ENCODE measurements at places on chromosomes 1 and 21. TPM values are rescaled to one million over a fixed set of nuclear protein-coding genes. Genes with fewer than 3 reads are reported as not detected.

Gene ZBTB8B
- 3.3 TPM for total RNA-seq

Gene LCE1F
- total RNA-seq = not detected

Gene DIO1
- total RNA-seq = not detected

DNA sequence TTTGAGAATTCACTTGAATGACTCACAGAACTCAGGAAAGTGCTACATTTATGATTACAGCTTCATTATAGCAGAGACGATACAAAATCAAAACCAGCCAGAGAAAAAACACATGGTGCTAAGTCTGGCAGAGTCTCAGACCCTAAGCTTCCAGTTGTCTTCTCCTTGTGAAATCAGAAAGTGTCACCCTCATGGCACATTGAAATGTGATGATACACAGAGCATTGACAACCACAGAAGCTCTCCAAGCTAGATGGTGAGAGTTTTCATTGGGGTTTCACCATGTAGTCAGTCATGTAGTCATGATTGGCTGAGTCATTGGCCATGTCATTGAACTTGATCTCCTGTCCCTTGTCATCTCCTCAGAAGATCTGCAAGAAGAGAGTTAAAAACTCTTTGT is 526.6 kb downstream of the MRPL39 start:
- H3K4me3 ChIP-seq = no peak overlapping the region
- H3K27ac ChIP-seq = no peak overlapping the region
- H3K4me1 ChIP-seq = no peaks in the 10 kb centered on the region
- peaks cover 2% of the 10 kb centered on the region for H3K36me3 ChIP-seq

GRCh38 chr21:14522736-14523135 is 23.4 kb downstream of the SAMSN1 start:
- no peaks in the 10 kb centered on the region for H3K36me3 ChIP-seq
- no peak for DNase-seq
- no peaks in the 10 kb centered on the region for H3K27me3 ChIP-seq
- no peak overlapping the region for H3K27ac ChIP-seq
- H3K4me3 ChIP-seq = no peak overlapping the region

- no peaks in the 10 kb centered on the region for H3K36me3 ChIP-seq
- peaks cover 3% of the 10 kb centered on the region for H3K27me3 ChIP-seq
- H3K4me1 ChIP-seq = peaks cover 22% of the 10 kb centered on the region
- peak overlapping the region; percentile 46 for H3K27ac ChIP-seq
- no peak for DNase-seq
Observed at GRCh38 chr21:46151989-46152926, 3.1 kb downstream of the FTCD start.

DNA sequence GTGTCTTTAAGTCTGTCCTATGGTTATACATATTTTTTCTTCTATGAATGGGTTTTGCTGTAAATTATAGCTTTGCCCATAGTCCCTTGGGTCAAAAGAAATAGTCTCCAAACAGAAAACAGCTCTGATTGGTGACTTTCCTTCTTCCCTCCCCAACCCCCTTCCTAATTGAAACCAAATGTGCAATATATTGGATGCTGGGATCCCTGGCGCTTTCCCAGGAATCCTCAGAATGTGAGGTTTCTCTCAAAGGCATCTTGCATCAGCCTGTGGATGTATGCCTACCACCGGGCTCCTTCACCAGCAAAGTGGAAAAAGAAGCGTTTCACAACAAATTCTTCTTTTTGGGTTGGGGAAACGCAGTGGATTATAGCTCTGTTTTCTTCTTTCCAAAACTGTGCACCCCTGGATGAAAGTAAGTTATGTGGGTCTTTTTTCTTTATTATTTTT is at the start of gene DDR2:
Gene DDR2, plus strand, starts transcription at position 248 of the 450 bp plus-strand sequence. CDS start 86,600 bp downstream, outside the sequence.
- peak within 1 kb of the TSS; percentile 35 for H3K4me3 ChIP-seq
- H3K4me1 ChIP-seq = peaks cover 7% of the 10 kb centered on the region
- H3K36me3 ChIP-seq = no peaks in the 10 kb centered on the region
- H3K27me3 ChIP-seq = no peaks in the 10 kb centered on the region
- DNase-seq = no peak

DNA sequence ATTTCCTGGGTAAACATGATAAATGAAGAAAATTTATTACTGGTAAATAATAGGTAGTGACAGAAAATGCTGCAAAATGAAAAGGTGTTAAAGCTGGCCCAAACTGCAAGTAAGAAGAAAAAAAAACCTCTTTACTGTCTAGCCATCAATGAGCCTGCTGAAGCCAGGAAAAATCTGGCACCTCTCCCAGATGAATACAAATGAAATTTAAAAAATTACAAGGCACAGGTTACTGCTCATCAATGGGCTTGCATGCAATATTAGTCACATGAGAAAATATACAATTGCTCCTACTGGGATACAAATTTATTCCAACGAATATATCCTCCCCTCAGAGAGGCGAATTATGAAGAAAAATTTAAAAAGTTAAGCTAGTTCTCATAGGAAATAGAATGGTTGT is 1422.5 kb downstream of the KCNT2 start:
- no peaks in the 10 kb centered on the region for H3K36me3 ChIP-seq
- H3K4me3 ChIP-seq = no peak overlapping the region
- H3K27me3 ChIP-seq = no peaks in the 10 kb centered on the region
- H3K27ac ChIP-seq = no peak overlapping the region

DNA sequence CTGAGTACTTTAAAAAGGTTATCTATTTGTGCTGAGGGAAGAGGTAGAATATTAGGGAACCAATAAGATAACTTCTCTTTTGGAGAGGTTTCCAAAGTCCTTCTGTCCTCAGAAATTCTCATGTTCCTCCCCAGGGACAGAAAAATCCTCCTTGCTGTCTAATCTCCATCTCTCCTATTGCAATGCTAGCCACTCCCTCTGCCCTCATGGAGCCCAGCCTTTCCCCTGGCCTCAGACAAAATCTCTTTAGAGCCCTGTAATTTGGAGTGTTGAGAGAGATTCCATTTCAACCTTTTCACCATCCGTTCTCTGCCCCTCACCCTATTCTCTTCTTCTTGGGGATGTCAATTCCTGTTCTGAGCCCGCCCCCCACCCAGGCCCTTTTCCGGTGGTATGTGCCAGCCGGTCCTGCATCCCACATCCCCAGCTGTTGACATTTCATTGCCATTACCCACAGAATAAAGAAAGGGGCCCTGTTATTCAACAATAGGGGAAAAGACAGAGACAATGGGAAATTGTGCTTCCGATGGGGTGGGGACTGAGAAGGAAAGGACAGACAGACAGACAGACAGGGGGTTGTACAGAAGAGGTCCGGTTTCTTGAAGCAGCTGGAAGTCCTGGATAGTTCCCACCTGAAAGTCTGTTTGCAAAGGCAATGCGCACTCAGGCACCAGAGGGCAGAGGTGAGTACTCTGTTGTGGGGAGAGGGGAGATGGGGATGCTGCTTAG is at the start of gene HAPLN2:
Gene HAPLN2, plus strand, starts transcription at position 563 of the 729 bp plus-strand sequence. CDS start 4,076 bp downstream, outside the sequence.
- no peaks in the 10 kb centered on the region for H3K36me3 ChIP-seq
- DNase-seq = peak; percentile 48
- peaks cover 26% of the 10 kb centered on the region for H3K4me1 ChIP-seq
- H3K27me3 ChIP-seq = peaks cover 65% of the 10 kb centered on the region
- H3K4me3 ChIP-seq = no peak within 1 kb of the TSS

DNA sequence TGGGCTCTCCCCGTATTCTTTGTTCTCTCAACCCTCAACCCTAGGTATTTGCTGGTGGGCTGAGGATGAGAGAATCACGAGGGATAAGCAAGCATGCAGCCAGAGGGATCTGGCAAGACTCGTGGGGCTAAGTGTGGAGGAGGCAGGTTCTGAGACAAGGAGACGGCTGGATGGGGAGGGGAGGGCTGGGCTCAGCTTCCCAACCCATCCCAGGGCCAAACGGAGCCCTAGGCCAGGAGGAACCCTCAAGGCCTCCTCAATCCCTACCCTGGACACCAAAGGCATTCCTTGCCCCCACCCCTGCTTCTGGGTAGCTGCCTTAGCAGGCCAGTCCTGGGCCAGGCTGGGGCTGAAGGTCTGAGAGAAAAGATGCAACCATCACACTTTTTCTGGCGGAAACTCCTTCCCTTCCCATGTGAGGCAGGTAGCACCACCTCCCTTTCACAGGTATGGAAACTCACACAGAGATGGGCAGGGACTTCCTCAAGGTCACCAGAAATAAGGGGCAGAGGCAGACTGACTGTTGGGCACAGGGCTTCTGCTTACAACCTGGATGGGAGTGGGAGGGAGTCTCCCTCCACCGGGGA is 6.2 kb downstream of the MEF2D start:
- DNase-seq = no peak
- no peaks in the 10 kb centered on the region for H3K27me3 ChIP-seq
- H3K36me3 ChIP-seq = no peaks in the 10 kb centered on the region

GRCh38 chr1:74712881-74713280 is 20.0 kb downstream of the CRYZ start:
- peaks cover 2% of the 10 kb centered on the region for H3K36me3 ChIP-seq
- H3K4me3 ChIP-seq = no peak overlapping the region
- H3K4me1 ChIP-seq = no peaks in the 10 kb centered on the region
- no peaks in the 10 kb centered on the region for H3K27me3 ChIP-seq
- no peak overlapping the region for H3K27ac ChIP-seq
- DNase-seq = no peak

DNA sequence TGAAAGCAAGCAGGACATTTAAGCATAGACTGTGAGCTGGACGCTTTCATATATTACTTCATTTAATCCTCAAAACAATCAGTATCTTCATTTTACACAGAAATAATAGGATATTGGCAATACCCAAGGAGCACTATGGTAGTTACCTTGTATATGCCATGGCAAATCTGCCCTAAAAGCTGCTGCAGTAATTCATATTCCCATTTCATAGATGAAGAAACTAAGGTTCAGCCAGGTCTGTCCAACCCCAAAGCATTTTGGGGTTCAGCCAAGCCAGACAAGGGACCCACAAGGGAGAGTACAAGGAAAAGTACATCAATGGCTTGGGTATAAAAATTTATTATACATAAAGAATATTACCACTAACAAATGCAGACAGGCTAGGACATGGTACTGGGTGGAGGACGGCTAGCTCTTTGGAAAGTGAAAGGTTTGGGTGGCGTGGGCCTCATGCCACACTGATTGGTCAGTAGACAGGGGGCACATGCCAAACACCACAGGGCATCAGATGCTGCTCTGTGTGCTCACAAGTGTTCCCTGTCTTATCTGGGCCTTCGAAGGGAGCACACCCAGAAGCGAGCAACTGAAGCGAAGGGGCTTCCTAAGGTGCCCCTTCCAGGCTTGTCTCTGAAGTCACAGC is 23.9 kb upstream of the PTAFR start:
- peaks cover 10% of the 10 kb centered on the region for H3K36me3 ChIP-seq
- no peak for DNase-seq
- no peak overlapping the region for H3K4me3 ChIP-seq
- no peak overlapping the region for H3K27ac ChIP-seq
- no peaks in the 10 kb centered on the region for H3K27me3 ChIP-seq

DNA sequence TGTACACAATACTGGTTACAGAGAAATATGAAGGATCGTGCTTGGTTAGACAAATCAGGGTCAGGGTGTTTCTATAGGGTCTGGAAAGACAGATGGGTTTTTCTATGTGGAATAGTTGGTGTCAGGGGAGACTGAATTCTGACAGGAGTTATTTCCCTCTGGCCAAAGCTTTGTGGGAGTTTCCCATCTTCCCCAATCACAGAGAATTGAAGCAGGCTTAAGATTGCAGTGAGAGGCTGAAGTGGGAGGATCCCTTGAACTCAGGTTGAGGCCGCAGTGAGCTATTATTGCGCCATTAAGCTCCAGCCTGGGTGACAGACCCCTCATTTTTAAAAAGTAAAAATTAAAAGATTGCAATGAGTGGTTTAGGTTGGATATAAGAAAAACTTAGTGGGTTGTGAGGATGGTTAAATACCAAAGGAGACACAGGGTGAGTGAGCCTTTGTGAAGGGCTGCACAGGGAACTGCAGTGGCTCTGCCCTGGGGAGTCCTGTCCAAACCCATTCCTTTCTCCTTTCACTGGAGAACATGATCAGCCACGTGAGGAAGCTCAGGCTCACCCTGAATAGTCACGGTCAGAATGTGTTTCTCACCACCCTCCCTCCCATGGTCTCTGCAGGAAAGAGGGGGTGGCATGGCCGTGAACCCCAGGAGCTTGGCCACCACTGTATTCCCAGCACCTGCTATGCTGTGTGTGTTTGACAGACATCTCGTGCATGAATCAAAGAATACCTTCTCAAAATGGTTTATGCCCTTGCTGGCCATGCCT is 101.2 kb downstream of the INTS7 start:
- H3K36me3 ChIP-seq = no peaks in the 10 kb centered on the region
- peaks cover 10% of the 10 kb centered on the region for H3K4me1 ChIP-seq
- no peak for DNase-seq
- no peak overlapping the region for H3K4me3 ChIP-seq
